Heart left ventricle (tissue), 16 donors: ENCODE measurements at places on chromosomes 2 and 18. TPM values are rescaled to one million over a fixed set of nuclear protein-coding genes. Genes with fewer than 3 reads are reported as not detected.

DPP4 gene
- 13.9 TPM for total RNA-seq

CTLA4 gene
- total RNA-seq, result not detected

ACVR2A gene
- 8.4 TPM for total RNA-seq

HOXD12 gene
- not detected for total RNA-seq

LHCGR gene
- not detected for total RNA-seq

LIPG gene
- total RNA-seq, result 12.1 TPM

ZEB2 gene
- total RNA-seq, result 68.5 TPM

TTN gene
- 2,645 TPM for total RNA-seq

CD8B2 gene
- not detected for total RNA-seq

STAM2 gene
- total RNA-seq, result 36.1 TPM

ERMN gene
- 0.20 TPM for total RNA-seq

EMILIN1 gene
- total RNA-seq, result 12.5 TPM

BCL2 gene
- total RNA-seq, result 16.1 TPM

DNA sequence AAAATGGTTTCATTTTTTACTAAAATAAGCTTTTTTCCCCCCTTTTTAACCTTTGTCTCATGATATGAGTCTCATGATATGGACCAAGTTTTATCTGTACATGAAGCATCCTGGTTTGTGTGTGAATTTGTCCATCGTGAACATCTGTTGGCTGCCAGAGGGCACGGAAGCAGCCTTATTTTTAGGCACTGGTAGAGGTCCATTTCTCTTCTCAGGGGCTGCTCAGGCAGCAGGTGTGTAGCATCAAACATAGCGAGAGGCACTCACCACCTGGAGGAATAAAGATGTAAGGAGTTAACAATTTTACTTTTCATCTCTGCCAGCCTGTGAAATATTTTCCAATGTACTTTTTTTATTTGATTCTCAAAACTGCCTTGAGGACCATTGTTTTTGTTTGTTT is 134.5 kb downstream of the RHBDD1 start:
- no peak for DNase-seq

GRCh38 chr18:7566567-7567473 is at the start of gene PTPRM:
TSS of gene PTPRM (plus strand) at chr18:7567316. CDS start at chr18:7567819, 503 bp downstream.
- DNase-seq, result peak; percentile 96

- DNase-seq, result no peak
Measured at GRCh38 chr2:105411720-105412407, 13.0 kb upstream of the FHL2 start.

DNA sequence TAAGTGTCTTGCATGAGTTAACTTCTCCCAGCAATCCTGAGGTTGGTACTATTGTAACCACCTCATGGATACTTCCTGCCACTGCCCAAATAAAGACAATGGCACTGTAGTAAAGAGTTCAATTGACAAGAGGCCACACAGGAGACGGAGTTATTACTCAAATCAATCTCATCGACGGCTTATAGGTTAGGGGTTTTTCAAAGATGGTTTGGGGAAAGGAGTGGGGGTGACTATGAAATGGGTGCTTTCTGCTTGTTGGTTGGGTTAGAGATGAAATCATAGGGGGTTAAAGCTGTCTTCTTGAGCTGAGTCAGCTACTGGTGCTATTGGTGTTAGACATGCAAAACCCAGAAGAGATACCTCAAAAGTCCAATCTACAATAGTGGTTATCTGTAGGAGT is 1258.0 kb upstream of the ZEB2 start:
- no peak for DNase-seq

GRCh38 chr2:195494451-195494850 is 162.6 kb upstream of the SLC39A10 start:
- no peak for DNase-seq

GRCh38 chr2:169036736-169037440 is 5.8 kb upstream of the ABCB11 start:
- DNase-seq, result no peak

- no peak for DNase-seq
Measured at GRCh38 chr18:67500522-67501205, 15.9 kb downstream of the DSEL start.

DNA sequence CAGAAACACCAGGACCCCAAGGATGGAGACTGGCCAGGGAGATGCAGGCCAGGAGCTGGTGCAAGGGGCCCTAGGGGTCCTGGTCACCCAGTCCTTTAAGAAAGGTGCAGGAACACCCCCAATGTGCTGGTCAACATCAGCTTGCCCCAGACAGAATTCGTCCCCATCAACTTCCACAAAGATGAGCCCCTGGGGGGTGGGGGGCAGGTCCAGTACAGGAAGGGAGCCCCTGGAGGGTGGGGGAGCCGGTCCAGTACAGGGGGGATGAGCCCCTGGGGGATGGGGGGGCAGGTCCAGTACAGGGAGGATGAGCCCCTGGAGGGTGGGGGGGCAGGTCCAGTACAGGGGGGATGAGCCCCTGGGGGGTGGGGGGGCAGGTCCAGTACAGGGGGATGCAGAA is 160.7 kb upstream of the SALL3 start:
- no peak for DNase-seq

DNA sequence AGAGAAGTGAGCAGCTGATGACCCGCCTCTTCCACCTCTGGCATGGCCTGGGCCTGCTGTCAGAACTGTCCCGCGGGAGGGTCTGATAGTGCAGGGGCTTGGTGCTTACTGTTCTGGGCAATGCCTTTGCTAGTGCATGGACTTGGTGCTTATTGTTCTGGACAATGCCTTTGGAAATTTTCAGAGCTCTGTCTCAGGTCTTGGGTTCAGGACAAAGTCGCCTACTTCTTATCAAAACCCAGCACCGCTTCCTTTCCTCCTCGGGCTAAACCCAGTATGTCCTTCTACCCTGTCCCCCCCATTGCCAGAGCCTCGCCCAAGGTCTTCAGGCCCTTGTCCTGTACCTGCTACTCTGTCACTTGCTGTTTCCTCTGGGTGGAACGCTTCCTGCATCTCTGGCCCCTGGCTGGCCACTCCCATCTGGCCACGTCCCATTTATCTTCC is 149.6 kb downstream of the ACKR3 start:
- DNase-seq, result peak; percentile 50

DNA sequence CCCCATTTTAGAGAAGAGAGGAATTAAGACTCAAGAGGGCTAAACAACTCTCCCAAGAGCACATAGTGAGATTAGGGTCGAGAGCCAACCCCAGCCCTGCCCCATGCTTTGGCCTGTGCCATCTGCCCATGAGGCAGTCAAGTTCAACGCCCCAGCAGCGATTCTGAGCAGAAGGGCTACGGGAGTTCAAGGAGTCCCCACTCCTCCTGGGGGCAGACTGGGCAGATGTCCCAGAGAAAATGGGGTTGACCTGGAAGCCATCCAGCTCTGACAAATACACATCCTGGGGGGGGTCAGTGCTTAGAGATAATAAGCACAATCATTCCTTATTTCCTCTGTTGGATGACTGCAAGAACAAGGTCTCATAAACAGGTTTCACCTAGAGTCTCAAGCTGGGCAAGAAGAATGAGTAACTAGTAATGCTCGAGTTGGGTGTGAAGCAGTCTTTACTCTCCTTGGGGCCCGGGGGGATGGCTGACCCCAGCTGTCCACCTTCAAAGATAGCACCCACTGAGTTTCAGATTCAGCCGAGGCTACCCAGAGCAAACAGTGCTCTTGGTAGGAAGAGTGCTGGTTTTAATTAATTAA is 716.4 kb downstream of the RNF144A start:
- no peak for DNase-seq

GRCh38 chr2:98828793-98829371 is 98.0 kb upstream of the MGAT4A start:
- DNase-seq, result no peak

DNA sequence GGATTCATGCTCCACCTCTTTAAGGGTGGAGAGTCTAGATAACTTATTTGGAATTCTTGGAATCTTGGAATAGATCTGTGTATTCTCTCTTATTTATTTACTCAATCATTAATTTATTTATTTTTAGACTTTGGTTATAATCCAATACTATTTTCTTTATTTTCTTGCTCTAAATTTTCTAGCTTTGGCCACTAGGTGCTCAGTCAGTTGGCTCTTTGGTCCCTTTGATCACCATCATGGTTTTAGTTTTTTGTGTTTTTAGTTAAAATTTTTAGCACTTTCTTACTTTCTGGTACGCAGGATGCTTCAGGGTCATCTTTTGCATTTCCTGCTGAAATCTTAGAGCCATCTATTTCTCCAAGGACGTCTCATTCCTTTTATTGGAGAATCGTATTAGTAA is 5.2 kb upstream of the PLEK start:
- DNase-seq, result no peak

GRCh38 chr2:98012561-98012991 is 16.8 kb upstream of the TMEM131 start:
- DNase-seq, result no peak

DNA sequence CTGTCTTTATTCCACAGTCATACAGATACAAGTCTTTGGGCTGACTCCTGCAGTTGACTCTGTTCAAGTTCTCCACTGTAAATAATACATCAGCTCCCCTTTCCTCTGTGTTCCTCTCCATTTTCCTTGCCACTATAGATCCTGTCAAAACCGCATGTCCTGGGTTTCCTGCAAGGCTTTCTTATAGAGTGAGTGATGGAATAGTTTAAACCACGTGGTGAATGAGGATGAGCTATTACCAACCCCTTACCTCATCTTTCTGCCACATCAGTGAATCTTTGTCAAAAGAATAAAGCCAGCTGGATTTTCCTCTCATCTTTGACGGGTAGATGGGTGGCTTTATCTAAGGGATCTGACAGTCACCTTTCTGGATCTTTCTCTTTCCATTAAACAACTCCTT is 3.9 kb upstream of the GALNT14 start:
- no peak for DNase-seq

DNA sequence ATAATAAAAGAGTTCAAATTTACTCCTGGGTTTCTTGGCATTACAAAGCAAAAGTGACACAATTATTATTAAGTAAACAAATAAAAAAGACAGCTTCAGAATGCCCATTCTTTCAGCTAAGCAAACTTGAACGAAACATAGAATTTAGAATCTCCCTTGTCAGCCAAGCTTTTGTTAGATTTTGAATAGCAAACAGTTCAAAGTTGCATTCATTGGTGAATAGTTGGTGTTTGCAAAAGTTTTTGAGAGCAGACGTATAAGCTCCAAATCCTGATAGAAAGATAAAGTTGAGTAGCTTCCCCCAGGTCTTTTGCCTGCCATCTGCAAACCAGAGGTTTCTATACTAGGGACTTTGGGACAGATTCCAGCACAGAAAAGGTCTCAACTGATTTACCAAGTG is 434.3 kb upstream of the TNP1 start:
- DNase-seq, result no peak

DNA sequence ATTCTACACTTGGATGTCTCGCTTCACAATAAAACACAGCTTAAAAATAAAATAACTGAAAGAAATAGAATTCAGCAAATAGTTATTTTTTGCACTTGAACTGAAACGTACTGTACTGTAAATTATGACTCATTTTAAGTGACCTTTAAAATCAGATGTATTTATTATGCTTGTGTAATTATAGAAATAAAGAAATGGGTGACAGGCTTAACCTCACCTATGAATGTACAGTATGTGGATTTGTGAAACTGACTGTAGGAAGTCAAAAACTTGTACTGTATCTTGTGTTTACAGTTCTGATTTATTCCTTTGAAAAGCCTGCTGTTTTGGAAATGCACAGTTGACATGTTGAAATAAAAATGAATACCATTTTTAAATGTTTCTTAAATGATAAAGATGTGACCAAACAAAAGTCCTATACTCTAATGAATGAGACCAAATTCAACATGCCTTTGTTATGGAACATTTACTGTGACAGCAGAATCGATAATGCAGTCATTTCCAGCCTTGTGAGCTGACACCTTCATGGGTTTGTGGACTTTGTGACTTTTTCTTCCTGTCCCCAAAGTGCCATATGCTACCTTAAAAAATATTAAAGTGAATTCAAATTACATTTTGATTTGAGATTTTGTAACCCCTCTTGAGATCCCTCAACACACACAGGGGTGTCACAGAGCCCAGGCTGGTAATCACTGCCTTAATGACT is 32.7 kb downstream of the NEMP2 start:
- DNase-seq, result no peak

GRCh38 chr2:190835303-190835930 is 45.2 kb upstream of the GLS start:
- DNase-seq, result peak; percentile 51

- DNase-seq, result no peak
Measured at GRCh38 chr2:68167186-68167585, 9.5 kb downstream of the PNO1 start.

DNA sequence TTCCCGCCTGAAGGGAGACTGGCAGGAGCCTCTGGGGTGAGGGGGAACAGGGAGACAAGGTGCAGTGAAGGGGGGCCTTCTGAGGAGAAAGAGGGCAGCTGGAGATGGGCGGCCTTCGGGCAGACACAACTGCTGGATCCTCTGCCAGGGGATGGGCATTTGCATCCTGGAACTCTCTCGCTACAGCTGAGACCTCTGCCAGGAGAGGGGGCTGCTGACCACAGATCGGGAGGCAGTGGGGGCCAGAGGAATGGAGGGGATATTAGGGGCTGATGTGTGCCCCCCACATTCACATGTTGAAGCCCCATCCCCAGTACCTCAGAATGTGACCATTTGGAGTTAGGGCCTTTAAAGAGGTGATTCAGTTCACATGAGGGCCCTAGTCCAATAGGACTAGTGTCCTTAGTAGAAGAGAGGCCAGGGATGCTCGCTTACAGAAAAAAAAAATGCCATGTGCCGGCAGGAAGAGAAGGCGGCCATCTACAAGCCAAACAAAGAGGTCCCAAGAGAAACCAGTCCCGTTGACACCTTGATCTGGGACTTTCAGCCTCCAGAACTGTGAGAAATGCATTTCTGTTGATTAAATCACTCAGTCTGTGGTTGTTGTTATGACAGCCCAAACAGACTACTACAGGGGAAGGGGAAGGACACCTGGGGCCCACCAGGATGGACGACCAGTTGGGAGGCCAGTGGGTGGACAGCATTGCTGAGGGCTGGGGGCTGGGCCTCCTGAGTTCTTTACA is 50.0 kb downstream of the TRABD2A start:
- no peak for DNase-seq

GRCh38 chr18:47873625-47874024 is 56.8 kb downstream of the SMAD2 start:
- DNase-seq, result no peak

- DNase-seq, result no peak
Measured at GRCh38 chr2:69171116-69171896, 158.3 kb downstream of the ANTXR1 start.

GRCh38 chr2:28343184-28343942 is 49.3 kb upstream of the FOSL2 start:
- no peak for DNase-seq

- no peak for DNase-seq
Measured at GRCh38 chr2:180075870-180076269, 68.8 kb upstream of the CWC22 start.

- DNase-seq, result no peak
Measured at GRCh38 chr2:30404319-30405259, 42.5 kb upstream of the LCLAT1 start.

DNA sequence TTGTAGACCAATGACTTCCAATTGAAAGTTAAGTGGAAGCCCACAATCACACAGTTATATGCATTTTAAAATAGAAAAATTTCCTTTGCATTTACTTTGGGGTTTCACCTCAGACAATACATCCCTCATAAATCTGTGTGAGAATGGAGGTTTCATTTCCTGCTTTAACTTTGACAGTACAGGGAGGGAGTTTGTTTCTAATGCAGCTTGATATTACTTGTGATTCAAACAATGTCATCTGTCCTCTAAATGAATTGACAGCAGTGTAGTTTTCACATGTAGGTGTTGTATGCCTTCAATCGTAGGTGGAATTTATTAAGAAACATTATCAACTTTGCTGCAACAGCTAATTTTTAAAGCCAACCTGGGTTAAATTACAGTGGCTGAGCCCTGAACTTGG is 75.2 kb downstream of the TMEFF2 start:
- DNase-seq, result no peak
